ENCODE measurements at places on chromosomes 2 and 18.

GRCh38 chr18:42509750-42510415 is 554.8 kb downstream of the PIK3C3 start:
- no peak for DNase-seq

- DNase-seq, result no peak
These were observed 742.3 kb upstream of the SLC8A1 start for GRCh38 chr2:41194230-41194629.

DNA sequence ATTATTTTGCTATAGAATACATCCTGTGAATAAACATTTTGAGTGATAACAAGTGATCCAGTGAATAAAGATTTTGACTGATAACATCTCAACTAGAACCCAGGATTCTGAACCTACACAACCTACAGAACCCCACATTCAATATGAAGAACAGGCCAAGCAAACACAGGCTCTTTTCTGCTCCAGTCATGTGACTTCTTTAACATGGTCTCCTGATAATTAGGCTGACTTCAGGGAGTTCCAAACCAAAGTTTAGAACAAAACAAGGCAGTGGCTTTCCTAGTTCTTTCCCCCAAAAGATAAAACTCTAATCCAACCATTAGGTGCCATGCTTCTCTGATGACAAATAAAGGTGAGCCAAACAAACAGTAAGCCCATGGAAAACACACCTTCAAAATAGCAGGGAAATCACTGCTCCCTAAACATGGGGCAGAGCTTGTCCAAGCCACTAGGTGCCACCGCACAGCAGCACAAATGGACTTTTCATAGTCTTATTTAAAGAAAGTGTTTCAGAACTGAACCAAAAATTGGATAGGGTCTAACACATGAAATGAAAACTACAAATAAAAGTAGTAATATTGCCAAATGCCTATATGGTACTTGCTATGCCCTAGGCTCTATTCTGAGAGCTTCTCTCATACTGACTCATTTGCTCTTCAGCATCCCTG is 95.3 kb downstream of the EVA1A start:
- DNase-seq, result no peak

- no peak for DNase-seq
These were observed 109.3 kb downstream of the FHOD3 start for GRCh38 chr18:36406805-36407204.

- DNase-seq, result no peak
These were observed 36.1 kb downstream of the ZNF407 start for GRCh38 chr18:74633652-74634352.

DNA sequence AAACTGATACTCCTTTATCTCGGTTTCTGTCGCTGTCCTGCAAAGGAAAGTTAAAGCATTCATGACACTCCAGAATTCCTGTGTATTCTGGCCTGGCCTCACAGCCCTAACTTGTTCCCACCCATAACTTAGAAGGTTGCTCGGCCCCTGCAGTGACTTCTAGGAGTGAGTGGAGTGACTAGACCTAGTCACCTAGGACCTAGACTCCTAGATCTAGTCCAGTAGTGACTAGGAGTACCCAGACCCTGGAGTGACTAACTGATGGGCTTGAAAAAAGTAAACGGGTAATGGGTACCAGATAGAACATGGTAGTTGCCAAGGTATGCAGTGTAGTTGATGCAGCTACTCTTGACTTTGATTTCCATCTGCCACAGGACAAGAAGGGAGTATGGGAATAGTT is 181.8 kb downstream of the MYO1B start:
- no peak for DNase-seq

DNA sequence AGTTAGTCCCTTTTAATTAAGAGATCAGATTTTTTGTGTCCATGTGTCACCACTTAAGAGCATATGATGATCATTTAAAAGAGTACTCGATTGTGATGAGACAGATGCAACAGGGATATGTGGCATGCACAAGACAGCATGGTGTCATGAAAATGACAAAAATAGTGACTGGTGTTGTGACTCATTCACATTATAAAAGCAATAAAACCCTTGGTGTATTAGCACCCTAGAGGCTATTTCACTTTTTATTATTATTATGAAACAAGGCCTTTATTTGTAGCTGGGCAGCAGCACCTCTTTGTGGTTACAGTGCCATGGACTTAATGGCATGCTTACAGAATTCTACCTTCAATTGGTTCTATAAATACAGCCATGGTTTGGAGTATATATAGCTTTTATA is 1296.0 kb upstream of the ZEB2 start:
- no peak for DNase-seq

GRCh38 chr2:144567745-144568144 is 47.8 kb upstream of the ZEB2 start:
- DNase-seq, result no peak

- DNase-seq, result no peak
These were observed 141.8 kb upstream of the FHL2 start for GRCh38 chr2:105540642-105541041.

DNA sequence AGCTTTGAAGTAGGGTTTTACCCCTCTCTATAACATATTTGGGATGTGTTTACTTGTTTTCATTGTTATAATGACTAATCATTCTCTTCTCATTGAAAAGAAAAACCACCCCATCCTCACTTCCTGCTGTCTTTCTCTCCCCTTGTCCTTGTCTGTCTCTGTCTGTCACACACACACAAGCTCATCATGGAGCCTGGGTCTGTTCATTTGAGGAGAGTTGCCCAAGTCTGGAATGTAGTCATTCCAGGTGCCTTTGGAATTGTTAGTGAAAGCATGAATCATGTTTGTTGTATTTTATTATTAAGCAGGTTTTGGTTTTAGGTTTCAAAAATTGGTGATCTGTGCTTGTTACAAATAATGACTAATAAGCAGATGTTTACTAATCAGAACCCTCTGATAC is 133.5 kb upstream of the IL1R2 start:
- DNase-seq, result no peak

- DNase-seq, result no peak
These were observed 135.6 kb downstream of the CDH2 start for GRCh38 chr18:28041366-28041765.

- no peak for DNase-seq
These were observed 26.0 kb upstream of the TNS1 start for GRCh38 chr2:218028562-218029348.

GRCh38 chr2:23587341-23587880 is 202.4 kb downstream of the KLHL29 start:
- no peak for DNase-seq

DNA sequence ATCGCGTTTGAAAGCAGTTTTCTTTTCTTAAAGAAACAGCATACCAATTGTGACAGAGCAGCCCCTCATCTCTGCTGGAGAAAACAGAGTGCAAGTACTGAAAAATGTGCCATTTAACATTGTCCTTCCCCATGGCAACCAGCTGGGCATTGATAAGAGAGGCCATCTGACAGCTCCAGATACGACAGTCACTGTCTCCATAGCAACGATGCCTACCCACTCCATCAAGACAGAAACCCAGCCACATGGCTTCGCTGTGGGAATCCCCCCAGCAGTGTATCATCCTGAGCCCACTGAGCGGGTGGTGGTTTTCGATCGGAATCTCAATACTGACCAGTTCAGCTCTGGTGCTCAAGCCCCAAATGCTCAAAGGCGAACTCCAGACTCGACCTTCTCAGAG is 9.5 kb downstream of the GRHL1 start:
- peak; percentile 90 for DNase-seq

DNA sequence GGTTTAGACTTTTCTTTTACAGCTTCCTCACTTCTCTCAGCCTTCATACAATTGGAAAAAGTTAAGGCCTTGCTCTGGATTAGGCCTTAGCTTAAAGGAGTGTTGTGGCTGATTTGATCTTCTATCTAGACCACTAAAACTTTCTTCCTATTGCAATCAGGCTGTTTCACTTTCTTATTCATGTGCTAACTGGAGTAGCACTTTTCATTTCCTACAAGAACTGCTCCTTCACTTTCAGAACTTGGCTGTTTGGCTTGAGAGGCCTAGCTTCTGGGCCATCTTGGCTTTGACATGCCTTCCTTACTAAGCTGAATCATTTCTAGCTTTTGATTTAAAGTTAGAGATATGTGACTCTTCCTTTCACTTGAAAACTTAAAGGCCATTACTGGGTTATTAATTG is 114.3 kb downstream of the ARHGEF4 start:
- DNase-seq, result no peak

- no peak for DNase-seq
These were observed 66.0 kb upstream of the ITGB6 start for GRCh38 chr2:160266037-160266551.

DNA sequence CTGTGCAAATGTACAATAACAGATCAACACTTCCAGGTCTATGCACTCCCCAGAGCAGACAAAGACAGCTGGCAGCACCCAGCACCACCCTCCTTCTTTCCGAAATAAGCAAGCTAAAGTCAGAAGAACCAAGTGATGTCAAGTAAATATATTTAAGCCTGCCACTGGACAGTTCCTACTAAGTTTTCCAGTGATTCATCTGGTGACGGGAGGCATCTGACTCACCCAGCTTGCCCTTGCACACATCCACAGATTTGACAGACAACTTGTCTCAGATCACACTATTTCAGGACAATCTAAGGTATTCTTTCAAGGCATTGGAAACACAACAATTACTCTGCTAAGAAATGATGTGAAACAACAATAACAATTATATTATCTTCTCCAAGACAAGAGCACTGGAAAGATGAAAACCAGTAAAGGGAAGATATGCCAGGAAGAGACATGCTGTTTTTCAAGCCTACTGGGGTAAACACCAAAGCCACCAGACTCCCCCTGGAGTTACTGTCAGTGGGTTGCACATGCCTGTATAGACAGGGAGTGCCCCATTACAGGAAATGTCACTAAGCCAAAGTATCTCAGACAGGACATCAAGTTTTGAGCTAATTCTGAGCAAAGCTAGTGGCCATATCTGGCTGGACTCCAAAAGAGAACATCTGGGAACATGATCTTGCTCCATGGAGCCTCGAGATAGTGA is 287.9 kb upstream of the KLHL29 start:
- DNase-seq, result no peak

DNA sequence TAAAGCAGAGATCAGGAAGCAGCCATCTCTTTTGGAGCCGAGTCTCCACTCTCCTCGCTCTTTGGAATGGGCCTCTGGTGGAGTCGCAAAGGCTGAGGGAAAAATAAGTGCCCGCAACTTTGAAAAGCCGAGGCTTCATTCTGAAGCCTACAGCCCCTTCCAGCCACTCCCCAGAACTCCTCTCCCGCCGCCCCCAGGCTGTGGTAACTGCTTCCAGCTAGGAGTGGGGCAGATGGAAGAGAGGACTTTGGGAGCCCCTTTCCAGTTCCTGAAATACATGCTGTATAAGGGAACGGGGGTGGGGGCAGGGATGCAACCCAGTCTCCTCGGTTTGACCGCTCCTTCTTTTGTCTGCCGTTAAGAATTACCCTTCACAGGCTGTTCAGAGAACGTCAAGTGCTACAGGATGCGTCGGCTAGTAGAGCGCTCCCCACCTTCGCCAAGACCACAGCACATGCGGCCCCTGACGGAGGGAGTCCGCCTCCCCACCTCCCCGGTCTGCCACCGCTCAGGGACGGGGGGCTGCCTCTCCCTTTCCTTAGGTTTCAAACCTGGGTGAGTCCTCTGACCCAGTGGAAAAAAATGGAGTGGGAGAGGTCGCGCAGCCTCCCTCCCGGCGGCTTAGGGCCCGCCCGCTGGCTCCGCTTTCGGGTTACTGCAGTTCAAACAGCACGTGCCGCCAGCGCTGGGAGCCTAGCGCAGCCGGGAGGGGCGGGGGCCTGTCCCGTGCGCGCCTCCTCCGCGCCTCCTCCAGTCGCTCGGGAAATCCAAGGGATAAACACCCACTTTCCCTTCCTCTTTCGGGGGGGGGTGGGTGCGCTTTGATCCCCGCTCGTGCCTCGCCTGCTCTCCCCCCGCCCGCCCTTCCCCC is 4.9 kb downstream of the CYP26B1 start:
- DNase-seq, result peak; percentile 37

- DNase-seq, result no peak
These were observed 123.7 kb downstream of the FTCDNL1 start for GRCh38 chr2:199727306-199727705.

DNA sequence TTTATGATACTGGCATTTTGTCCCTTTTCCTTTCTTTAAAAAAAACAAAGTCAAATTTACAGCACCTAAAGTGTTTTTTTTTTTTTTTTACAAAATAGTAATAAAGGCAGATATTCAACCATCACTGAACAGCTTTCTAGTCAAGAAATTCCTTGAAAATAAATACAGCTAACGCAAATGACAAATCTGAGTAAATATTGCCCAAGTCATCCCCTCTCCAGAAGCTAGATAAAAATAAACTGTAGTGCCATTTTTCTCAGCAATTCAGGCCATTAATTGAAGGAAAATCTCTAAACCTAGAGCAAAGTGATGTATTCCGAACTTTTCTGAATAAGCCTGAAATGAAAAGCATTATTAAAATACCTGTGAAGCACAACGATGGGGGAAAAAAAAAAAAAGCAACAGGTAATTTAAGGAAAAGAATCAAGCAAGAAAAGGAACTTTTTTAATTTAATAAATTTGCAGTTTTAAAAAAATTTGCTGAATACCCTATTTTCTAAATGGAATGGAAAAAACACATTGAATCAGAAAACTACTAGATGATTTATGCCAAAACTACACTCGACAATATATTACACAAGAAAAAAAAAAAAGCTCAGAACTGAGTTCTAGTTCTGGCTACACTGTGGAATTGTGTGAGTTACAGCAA is 6.9 kb downstream of the SP3 start:
- no peak for DNase-seq

GRCh38 chr2:219629976-219630695 is 2.7 kb downstream of the SLC4A3 start:
- DNase-seq, result no peak

DNA sequence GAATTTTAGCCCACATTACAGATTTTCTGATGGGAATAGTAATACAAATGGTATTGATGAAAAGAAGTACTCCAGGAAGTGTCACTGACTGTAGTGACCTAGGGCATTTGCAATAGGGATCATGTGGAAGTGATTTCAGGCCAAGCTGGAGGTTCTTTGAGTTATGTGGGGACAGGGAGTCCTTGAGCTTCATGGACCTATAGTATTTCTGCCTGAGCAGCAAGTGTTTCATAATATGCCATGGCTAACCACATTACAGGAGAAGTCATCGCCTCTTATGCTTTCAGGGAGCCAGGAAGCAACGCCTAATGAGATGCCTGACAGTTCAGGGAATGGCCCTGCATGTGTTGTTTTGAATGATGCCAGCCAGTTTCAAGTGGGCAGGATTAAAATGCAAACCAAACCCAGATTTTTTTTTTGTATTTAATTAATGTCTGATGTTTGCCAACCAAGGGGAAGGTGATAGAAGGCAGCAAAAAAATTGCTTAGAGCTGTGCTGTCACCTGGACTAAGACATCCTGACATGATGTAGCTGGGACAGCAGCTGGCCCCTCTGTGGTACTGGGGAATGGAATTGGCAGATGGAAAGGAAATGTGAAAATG is 109.5 kb downstream of the RAPGEF4 start:
- no peak for DNase-seq

DNA sequence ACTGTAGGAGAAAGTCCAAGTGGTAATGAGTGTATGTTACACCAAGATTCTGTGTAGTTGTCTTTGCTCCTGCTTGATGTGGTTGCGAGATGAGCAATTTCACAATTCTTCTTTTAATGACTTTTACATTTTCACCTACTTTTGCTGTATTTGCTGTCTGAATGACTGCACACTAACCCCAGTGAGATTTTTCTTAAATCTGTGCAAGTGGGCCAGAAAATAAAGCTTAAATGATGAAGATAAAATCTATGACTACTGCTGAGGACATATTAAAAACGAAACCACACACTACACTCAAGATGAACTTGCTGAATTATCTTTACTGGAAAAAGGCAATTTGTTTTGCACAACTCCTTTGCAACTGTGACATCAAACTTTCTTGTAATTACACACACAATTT is 4.1 kb downstream of the LDAH start:
- peak; percentile 9 for DNase-seq

- no peak for DNase-seq
These were observed 16.3 kb upstream of the C1GALT1C1L start for GRCh38 chr2:43692428-43692994.
